ENCODE measurements at places on chromosomes 7 and 10.

DNA sequence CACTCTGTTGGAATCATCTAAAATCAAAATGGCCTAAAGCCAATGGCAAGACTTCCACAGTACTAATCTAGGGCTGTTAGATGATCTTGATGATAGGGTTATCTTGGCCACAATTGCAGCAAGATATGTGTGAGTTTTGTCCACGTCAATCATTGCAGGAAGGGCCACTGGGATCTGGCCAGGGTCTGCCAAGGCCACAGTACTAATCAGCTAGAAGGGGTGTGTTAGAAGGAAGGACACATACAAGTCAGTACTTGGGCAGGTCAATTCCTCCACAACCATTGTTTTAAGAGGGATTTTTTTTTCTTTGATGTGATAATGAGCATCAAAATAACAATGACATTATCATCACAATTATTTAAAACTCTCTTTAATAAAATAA, 1.6 kb downstream of the LMOD2 start:
- no peak for DNase-seq

DNA sequence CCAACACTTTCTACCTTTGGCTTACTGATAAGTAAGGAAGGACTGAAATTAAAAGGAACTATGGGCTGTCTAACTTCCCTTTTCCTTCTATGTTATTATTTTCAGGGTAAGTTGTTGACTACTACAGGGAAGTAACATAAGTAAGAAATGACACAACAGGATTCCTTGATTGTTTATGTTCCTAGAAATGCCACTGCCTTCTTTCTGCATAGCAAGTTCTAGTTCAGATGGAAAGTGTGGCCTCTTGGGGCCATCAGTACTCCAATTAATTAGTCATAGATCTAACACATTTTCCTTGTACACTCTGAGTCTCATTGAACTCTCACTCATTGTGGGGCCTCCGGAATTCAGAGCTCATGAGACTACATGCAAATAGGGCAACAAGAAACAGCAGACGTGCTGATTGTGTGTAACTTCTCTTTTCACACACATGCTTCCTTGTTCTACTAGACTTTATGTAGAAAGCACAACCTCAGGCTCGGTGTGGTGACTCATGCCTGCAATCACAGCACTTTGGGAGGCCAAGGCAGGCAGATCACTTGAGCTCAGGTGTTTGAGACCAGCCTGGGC, 35.3 kb upstream of the HIBADH start:
- DNase-seq: no peak

- DNase-seq: no peak
Measured at GRCh38 chr10:7519351-7519750, 108.5 kb upstream of the SFMBT2 start.

DNA sequence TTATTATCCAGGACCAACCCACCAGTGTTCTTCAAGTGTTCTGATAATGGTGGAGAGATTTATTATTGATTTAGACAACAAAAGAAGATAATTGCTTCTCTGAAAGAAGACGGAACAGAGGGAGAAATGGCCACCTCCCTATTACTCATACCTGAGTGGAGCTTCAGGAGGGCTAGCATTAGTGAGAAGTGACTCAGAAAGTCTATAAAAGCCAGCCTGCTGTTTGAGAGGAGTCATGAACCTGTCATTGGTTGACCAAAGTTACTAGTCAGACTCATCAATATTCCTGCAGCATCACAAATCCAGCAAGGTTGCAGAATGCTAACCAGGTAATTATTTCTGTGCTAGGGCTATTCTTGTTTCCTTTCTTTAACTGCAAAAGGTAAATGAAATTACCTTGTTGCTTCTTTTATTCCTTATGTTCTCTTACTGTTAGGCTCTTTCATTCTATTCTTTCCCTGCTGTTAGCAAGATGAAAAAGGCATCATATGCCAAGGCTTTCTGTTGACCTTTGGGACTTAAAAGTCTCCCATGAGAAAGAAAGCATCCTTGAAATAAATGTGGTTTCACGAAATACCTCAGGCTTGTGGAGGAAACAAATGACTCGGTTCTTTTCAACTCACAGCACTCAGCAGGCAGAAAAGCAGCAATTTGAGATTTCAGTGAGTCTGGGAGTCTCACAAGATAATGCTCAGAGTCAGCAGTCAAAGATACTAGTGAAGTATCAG, 256.4 kb upstream of the PHYHIPL start:
- DNase-seq: no peak

GRCh38 chr7:70645876-70646351, 486.0 kb upstream of the GALNT17 start:
- no peak for DNase-seq

GRCh38 chr7:26329520-26330255, 38.0 kb downstream of the SNX10 start:
- DNase-seq: no peak

DNA sequence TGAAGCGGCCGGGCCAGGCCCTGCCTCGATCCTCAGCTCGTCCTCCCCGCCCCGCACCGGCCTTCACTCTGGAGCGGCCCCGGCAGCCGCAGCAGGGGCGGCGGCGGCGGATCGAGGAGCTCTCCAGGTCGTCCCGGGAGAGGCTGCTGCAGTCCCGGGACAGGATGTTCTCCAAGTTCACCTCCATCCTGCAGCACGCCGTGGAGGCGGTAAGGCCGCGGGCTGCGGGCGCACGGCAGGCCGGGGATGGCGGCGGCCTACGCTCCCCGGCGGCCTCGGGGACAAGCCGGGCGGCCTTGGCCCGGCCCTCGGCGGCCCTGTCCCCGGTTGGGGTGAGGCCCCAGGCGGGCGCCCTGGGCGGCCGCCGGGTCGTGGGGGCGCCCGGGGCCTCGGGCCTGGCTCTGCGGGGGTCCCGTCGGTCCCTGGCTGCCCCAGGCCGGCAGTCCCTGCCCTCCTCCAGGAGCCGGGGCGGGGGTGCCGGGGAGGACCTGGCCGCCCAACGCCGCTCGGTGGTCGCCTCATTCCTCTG, 399 bp downstream of the FHIP2A start:
- no peak for DNase-seq

GRCh38 chr7:22474645-22475044, 25.3 kb downstream of the STEAP1B start:
- DNase-seq: no peak

DNA sequence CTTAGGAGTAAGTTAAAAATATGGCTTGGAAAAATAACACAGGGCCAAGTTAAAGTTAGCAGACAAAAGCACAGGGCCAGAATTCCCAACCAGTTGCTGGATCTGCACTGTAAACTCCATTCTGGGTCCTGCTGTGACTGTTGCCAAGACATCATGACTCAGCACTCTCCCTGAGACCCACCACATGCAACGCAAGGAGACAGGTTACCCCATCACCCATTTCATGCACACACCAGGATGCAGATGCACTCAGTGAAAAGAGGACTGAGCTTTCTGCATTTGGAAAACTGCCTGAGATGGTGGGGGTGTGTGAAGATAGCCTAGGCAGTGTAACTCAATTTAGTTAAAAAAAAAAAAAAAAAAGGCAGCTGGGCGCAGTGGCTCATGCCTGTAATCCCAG, 97.6 kb upstream of the ZNF438 start:
- DNase-seq: no peak

GRCh38 chr7:90896458-90896857, 300.3 kb downstream of the CDK14 start:
- no peak for DNase-seq

- DNase-seq: no peak
Measured at GRCh38 chr7:142384493-142384922, 126.7 kb upstream of the PRSS58 start.

GRCh38 chr7:82818171-82818570, 344.5 kb downstream of the PCLO start:
- DNase-seq: no peak

GRCh38 chr10:43648095-43648397, 635 bp downstream of the ZNF32 start:
- DNase-seq: no peak

DNA sequence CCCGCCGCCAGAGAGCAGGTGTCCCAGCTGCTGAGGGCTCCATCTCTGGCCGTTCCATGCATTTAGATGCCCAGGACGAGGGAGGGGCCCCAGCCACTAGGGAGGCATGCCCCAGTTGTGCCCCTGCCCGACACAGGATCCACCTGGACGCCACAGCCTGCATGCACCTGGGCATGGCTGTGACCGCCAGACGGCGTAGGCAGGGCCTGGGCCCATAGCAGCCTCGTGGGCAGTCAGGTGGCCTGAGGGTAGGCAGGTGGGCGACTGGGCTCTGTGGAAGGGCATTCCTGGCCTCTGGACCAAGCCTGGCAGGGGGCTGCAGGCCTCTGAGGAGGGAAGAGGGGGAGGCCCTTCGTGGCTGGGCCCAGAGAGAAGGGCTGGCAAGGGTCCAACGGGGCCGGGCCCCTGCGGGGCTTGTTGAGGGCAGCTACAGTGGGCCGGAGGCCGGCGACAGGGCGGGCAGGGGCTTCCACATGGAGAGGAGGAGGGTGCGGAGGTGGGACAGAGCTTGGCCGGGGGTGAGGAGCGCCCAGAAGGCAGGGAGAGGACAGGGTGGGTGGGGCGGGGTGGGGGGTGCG, 76.0 kb upstream of the NKX6-2 start:
- no peak for DNase-seq

GRCh38 chr7:20030915-20031362, 186.2 kb downstream of the MACC1 start:
- DNase-seq: no peak

- DNase-seq: no peak
Measured at GRCh38 chr7:28055161-28055544, 125.4 kb downstream of the JAZF1 start.

DNA sequence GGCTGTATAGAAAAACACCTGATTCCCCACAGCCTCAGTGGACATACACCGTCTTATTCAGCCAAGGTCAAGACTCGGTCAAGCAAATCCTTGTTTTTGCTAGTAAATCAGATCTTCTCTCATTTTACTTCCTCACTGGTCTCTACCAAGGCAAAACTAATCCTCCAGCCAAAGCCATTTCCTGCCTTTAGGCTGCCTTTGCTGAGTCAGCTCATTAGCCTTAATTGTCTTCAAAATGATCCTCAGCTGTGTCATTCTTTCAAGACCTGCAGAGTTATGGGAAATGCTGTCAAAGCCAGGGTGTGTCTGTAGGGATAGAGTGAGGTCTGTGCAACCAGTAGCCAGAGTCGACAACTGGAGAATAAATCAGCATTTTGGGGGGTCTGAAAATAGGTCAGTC, 107.2 kb upstream of the FAM180A start:
- DNase-seq: peak; percentile 39

- DNase-seq: no peak
Measured at GRCh38 chr10:43214956-43215561, 51.8 kb downstream of the RASGEF1A start.

DNA sequence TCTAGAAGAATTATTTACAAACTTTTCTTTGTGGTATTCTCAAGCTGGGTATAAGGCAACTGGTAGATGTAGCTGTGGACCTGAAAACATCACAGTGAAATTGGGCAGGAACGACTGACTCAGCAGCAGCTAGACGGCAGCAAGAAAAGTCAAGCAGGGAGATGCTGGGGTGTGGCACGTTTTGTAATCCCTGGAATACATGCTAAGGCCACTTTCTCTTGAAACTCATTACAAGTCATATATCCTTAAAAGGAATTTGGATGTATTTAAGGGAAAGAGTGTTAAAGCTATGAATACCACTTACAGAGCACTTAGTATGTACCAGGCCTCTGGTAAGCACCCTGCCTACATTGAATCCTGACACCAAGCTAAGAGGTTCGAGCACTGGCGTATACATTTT, 17.4 kb downstream of the BEND7 start:
- DNase-seq: no peak

GRCh38 chr10:133219782-133220181, 10.2 kb upstream of the UTF1 start:
- DNase-seq: no peak

- no peak for DNase-seq
Measured at GRCh38 chr7:20438248-20438647, 107.5 kb downstream of the ITGB8 start.

DNA sequence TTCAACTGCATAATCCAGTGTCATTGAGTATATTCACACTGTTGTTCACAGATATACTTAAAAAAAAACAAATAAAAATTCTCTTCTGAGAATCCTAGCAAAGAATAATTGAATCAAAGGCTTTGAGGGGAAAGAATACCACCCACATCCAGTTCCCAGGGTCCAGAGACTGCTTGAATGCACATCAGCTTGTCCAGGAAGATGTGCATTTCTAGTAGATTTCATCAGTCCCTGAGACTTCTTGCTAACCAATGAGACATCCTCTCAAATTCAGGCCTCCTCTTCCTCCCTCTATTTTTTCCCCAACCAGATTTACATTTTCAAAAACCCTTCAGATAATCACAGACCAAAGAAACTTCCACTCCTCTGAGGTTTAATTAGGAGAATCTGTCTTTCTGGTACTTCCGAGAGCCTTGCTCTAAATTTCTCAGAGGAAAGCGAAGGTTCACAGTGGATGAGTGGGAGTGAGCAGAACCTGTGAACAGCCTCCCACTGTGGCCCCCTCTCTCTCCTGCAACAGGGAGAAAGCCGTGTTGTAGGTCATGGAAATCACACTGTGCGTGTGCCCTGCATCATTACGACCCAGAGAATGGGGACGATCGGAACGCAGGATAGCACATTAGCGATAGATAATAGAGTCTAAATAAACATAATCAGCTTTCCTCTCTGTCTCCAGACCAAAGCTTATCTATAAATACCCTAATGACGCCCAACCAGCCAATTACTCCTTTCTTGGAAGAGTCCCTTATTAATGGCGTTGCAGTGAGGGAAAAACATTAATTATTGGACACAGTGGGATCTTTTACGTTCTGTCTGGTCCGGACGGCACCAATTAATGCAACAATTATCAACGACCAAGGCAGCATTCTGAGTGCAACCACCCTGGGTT, 212.5 kb downstream of the EMX2 start:
- DNase-seq: no peak

GRCh38 chr10:10587744-10588393, 429.8 kb upstream of the CELF2 start:
- no peak for DNase-seq

DNA sequence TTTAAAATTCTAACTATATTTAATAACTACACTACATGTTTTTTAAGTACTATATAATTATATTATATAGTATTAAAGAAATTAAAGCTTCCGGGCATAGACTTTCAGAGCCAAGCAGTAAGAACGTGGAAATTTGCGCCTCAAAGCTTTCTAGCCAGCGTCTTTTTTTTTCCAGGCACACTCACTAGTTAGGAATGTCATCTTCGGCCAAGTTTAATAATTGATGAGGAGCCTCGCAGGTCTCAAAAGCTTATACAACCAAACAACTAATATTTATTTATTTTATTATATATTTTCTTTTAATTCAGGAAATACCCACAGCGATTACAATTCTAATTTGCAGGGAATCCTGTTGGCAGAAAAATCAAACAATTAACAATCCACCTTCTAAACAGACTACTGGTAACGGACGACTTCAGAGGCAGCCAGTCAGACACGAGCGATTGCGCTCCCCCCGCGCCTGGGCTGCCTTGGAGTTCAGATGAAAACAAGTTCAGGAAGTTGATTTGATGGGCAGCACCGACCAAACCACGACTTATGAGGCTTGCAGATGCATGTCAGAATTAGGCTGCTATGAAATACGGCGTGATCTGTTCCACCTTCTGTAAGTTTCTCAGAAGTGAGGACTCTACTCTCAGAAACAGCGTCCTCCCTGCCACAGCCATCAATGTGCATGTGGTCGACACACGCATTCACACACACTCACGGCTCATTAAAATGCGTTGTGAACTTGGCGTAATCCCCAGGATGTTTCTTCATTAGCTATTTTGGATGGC, 431.8 kb upstream of the MGMT start:
- DNase-seq: no peak

GRCh38 chr7:140160308-140160707, 16.5 kb downstream of the KDM7A start:
- no peak for DNase-seq
